ENCODE measurements at places on chromosomes 3 and 15.

DNA sequence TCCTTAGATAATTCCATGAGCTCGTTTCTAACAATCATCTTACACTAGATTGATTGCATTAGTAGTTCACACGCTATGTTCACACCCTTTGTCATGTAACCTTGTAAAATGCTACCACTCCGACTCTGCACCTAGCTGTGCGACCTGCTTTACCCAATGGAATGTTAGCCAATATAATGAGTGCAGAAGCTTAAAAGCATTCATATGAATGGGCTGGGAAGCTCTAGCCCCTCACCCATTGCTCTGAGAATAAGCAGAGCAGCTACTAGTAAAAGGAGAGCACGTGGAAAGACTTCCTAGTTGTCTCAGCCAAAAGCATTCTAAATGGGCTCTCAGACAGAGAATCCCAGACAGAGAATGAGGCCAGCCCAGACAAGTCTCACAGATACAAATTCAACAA, 410.6 kb upstream of the UBE2E2 start:
- no peak for DNase-seq

- DNase-seq: no peak
Measured at GRCh38 chr3:27656790-27657189, 65.3 kb downstream of the EOMES start.

DNA sequence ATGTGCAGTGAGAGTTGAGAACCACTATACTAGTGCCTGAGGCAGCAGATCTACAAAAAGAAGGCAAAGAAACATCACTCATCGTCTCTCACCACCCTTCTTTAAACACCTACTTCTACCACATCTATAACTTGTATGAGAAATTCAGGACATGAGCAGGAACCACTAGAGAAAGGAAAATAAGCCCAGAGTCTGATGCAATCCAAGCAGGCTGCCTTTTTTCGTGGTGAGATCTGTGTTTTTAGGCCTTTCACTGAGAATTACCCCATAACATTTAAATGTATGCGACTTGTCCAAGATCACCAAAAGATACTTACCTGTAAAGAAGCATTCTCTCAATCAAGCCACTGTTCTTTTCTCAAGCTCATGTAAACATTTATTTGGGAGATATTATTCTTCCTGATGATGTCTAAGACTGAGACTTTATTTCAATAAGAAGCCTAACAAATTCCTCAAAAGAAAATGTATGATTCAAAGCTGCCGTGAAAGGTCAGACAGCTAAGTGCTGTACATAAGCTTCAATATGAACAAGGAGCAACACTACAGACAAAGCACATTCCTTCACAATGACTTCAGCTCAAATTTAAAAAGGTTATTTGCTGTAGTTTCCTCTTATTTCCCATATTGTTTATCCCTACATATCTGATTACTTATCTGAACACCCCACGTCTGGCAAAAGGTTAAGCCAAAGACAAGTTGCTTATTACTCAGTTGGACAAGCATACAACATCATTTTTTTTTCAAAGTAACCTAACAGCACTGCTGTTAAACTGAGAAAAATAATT, 16.5 kb downstream of the SPICE1 start:
- DNase-seq: no peak

GRCh38 chr3:164465172-164465571, 613.1 kb downstream of the SI start:
- DNase-seq: no peak

GRCh38 chr3:140899363-140899762, 42.3 kb upstream of the SLC25A36 start:
- DNase-seq: no peak
